ENCODE measurements at places on chromosomes 6 and 20. TPM values are rescaled to one million over a fixed set of nuclear protein-coding genes. Genes with fewer than 3 reads are reported as not detected.

GRCh38 chr6:150236544-150236943 lies 93.7 kb downstream of the PPP1R14C start:
- H3K36me3 ChIP-seq, result no peaks in the 10 kb centered on the region
- DNase-seq, result peak; percentile 92
- peaks cover 11% of the 10 kb centered on the region for H3K4me1 ChIP-seq
- no peak overlapping the region for H3K27ac ChIP-seq

DNA sequence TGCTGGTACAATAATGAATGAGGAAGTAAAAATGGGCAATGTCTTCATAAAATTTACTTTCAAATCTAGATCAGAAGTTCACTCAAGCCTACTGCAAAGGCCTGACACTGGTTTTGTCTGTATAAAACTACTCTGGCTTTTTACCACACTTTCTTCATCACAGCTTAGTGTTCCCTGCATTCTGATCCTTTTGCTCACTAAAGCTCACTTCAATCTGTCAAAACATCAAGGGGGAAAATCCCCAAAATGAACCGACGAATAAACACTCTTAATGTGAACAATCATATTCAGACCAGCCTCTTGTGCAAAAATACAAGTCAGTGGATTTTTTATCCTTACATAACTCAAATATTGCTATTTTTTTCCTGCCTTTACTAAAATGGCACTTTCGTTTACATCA lies 98.5 kb downstream of the PRDM1 start:
- no peaks in the 10 kb centered on the region for H3K27me3 ChIP-seq
- H3K36me3 ChIP-seq, result peaks cover 4% of the 10 kb centered on the region
- no peak overlapping the region for H3K4me3 ChIP-seq
- no peak overlapping the region for H3K27ac ChIP-seq
- H3K4me1 ChIP-seq, result no peaks in the 10 kb centered on the region

Gene TBC1D20
- total RNA-seq, result 33.8 TPM

Gene HTR1E
- not detected for total RNA-seq

- no peak for DNase-seq
- no peaks in the 10 kb centered on the region for H3K27me3 ChIP-seq
- H3K4me3 ChIP-seq, result no peak overlapping the region
- H3K27ac ChIP-seq, result no peak overlapping the region
- H3K4me1 ChIP-seq, result no peaks in the 10 kb centered on the region
Measured at GRCh38 chr20:59804347-59804746, 129.1 kb downstream of the SYCP2 start.

- no peak for DNase-seq
- no peaks in the 10 kb centered on the region for H3K27me3 ChIP-seq
- H3K27ac ChIP-seq, result no peak overlapping the region
Measured at GRCh38 chr6:73696966-73697655, 1.1 kb downstream of the CD109 start.

All from lung (tissue), 17 donors.